Activated T-helper 2 cell treated with anti-CD3 and anti-CD28 coated beads, Interferon-gamma antibody, Interleukin-2, Interleukin-4, amounts not matched to agents 10 μg/mL and 5 μg/mL and 100 μg/mL, durations not matched to agents 14 hours and 24 hours and 36 hours (primary cell): ENCODE measurements at places on chromosomes 5 and 9. TPM values are rescaled to one million over a fixed set of nuclear protein-coding genes. Genes with fewer than 3 reads are reported as not detected.

DNA sequence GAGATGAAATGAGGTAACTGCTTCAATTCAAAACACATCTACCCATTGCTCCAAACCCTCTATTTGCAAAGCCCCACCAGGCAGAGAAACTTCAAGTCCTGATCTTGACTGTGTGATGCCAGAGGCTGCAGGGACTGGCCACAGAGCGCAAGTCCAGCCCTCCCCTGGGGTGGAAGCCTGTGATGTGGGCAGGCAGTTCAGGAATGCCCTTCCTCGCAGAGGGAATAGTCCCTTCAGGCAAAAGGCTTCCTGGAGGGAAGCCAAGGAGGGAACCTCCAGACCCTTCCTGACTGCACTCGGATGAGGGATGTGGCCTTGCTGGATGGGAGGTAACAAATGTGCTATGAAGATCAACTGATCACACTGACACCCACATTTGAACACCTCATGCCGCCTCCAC is 131.2 kb downstream of the SLIT3 start:
- DNase-seq: no peak

- no peak for DNase-seq
These were observed 116.5 kb upstream of the FBXL7 start for GRCh38 chr5:15383469-15383868.

- DNase-seq: no peak
These were observed 27.2 kb downstream of the NEK6 start for GRCh38 chr9:124284940-124285441.

- DNase-seq: no peak
These were observed 23.6 kb upstream of the SARDH start for GRCh38 chr9:133761641-133762248.

- no peak for DNase-seq
These were observed 132.2 kb downstream of the ARHGAP26 start for GRCh38 chr5:142902186-142902965.

DNA sequence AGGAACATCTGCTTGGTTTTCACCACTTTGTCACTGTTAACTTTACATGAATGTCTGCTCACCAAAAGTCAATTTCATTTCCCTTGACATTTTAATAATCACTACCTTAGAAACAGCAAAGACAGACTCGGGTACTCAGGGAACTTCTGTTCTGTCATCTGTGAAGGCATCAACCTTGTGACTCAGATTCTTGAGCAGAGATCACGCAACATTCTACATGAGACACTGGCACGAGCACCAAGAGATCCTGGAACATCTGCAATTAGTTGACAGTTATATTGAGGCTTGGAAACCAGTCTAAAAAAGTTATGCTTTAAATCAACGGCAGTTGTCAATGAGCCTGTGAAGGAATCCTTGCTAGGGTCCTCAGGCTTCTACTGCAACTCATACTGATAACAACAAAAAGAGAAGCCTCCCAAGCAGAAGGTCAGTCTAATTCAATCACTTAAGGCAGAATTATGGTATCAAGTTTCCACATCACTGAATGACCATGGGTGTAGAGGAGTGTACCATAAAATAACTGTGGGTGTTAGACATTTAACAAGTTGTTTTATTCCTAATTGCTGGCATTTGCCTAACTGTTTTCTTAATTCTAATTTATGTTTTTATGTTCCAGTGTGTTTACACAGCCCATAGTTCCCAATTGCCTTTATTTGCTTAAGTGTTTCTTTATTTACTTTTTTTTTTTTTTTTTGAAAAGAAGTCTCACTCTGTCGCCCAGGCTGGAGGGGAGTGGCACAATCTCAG is 3.3 kb upstream of the PBX3 start:
- no peak for DNase-seq

DNA sequence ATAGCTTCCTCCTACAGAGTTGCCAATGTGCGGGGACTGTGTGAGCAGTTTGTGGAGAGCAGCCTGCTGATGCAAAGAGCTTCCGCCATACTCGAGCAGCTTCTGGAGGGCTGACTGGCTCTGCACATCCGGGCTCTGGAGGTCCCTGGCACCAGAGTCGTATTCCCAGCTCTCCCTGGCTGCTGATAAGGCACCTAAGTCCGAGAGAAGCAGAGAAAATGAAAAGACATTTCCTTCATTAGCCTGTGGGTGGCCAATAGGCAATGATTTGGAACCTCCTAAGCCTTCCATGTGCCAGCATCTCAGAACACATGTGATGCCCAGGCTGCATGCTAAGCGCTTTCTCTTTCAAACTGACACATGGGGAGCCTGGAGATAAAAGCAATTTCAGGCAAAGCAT is 94.3 kb downstream of the TSSK1B start:
- DNase-seq: no peak

DNA sequence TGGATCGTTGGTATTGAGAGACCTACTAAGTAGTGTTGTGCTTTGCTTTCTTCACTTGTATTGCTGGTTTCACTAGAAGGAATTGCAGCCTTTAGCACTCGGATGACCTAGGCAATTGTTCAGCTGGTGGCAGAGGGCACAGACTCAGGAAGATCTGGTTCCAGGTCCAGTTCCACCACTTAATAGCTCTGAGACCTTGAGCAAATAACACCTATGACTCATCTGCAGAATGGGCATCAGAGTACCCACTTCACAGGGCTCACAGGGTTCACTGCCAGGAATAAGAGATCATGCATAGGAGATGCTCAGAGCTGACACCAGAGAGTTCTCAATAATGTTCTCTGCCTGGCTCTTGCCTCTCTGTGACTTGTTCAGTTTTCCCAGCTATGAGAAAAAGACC is 133.6 kb downstream of the SIL1 start:
- no peak for DNase-seq

- no peak for DNase-seq
These were observed 27.9 kb downstream of the GNAQ start for GRCh38 chr9:78003730-78004129.

DNA sequence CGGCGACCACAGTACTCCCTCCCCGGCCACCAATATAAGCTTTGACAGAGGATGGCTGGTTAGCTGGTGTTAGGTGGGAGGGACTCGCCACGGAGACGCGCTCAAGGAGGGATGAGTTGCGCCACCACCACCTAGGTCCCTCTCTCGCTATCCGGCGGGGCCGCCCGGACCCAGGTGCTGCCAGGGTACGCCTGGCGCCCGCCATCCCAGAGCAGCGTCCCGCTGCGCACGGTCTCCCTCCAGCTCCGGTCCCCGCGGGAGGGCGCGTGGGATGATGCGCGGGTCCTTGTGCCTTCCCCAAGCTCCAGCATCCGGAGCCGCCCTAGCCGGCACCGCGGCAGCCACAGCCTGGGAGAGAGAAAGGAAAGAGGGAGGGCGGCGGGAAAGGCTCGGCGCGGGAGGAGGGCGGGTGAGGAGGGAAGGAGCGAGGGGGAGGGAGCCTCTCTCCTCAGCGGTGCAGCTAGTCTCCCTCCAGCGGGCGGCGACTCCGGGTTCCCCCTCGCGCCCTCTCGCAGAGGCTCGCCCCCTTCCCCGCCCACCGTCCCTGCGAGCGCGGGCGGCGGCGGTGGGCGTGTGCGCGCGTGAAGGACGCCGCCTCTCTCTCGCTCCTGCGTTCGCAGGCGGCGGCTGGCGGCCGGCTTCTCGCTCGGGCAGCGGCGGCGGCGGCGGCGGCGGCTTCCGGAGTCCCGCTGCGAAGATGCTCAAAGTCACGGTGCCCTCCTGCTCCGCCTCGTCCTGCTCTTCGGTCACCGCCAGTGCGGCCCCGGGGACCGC is at the start of gene CAMK4:
CAMK4 (plus strand) TSS at position 598 of the 774 bp plus-strand sequence; CDS start at position 698, 100 bp downstream.
- DNase-seq: peak; percentile 74

DNA sequence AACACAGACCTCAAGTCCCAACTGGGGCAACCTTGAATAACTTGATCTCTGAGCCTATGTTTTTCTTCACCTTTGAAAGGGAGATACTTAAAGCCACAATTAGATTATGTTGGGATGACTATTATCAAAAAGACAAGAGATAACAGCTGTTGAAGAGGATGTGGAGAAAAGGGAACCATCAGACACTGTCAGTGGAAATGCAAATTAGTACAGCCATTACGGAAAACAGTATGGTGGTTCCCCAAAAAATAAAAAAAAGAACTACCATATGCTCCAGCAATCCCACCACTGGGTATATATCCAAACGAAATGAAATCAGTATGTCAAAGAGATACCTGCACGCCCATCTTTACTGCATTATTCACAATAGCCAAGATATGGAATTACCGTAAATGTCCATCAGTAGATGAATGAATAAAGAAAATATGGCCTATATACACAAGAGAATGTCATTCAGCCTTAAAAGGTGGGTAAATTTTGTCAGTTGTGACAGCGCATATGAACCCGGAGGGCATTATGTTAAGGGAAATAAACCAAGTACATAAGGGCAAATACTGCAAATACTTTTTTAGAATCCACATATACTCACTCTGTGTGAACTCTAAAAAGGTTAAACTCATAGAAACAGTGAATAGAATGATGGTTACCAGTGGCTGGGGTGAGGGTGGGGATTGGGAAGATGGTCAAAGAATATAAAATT is 12.7 kb downstream of the FAT2 start:
- DNase-seq: no peak

- no peak for DNase-seq
These were observed 28.9 kb downstream of the HSPB3 start for GRCh38 chr5:54484219-54484894.

The SLC23A1 gene
- total RNA-seq: 2.1 and 4.2 TPM in 2 replicates

The ACOT12 gene
- not detected in 2 replicates for total RNA-seq

The HMMR gene
- total RNA-seq: 39.3 and 40.3 TPM in 2 replicates
